Daoy (cell line): ENCODE measurements at places on chromosomes 5 and 9. TPM values are rescaled to one million over a fixed set of nuclear protein-coding genes. Genes with fewer than 3 reads are reported as not detected.
A peak's percentile ranks its signal among the peaks of the same experiment; 100 is the strongest.

GRCh38 chr9:88536951-88537760, 2.2 kb downstream of the NXNL2 start:
- DNase-seq, result no peak

DNA sequence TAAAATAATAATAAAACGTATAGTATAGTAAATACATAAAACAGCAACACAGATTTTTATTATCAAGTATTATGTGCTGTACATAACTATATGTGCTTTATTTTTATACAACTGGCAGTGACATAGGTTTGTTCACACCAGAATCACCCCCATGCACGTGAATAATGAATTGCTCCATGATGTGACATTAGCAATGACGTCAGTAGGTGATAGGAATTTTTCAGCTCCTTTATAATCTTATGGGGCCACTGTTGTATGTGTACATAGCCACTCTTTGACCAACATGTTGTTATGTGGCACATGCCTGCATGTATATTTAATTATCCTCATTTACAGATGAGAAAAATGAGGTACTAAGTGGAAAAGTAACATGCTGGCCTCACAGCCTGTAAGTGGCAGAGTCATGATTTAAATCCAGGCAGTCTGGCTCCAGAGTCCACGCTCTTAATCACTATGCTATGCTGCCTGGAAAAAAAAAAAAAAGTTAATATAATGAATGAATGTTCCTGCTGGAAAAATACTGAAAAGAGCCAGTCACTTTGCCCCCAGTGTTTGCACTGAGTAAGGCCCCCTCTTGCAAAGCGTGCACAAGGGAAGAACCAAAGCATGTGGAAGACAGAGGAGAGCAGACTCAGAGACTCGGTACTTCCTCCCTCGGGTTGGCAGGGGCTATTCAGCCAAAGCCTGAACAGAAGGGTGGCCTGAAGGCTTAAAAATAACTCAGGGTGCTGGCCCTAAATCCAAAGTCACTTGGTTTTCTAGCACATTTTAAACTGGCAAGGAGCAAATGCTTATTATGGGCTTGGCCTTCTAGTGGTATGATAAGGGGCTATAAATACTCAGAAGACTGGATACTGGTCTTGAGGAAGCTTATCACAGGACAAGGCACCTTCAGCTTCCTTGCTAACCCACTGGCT, 206.8 kb downstream of the GLIS3 start:
- no peak for DNase-seq

GRCh38 chr5:159034083-159034824, 65.5 kb downstream of the EBF1 start:
- DNase-seq, result peak; percentile 51

DNA sequence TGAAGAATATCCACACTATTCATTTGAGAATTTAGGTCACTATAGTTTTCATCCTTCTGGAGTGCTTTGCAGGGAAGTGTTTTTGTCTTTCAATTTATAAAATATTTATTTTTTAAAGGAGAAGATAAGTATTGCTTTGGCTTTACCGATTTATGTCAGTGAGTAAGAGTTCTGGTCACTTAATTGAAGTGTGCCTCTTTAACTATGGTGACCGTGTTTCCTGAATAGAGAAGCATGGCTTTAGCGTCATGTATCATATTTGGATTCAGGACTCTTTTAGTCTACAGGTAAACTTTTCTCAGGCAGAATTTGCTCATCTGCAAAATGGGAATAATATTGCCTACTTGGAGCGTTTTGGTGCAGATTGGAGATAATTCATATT, 902 bp downstream of the BDP1 start:
- no peak for DNase-seq

DNA sequence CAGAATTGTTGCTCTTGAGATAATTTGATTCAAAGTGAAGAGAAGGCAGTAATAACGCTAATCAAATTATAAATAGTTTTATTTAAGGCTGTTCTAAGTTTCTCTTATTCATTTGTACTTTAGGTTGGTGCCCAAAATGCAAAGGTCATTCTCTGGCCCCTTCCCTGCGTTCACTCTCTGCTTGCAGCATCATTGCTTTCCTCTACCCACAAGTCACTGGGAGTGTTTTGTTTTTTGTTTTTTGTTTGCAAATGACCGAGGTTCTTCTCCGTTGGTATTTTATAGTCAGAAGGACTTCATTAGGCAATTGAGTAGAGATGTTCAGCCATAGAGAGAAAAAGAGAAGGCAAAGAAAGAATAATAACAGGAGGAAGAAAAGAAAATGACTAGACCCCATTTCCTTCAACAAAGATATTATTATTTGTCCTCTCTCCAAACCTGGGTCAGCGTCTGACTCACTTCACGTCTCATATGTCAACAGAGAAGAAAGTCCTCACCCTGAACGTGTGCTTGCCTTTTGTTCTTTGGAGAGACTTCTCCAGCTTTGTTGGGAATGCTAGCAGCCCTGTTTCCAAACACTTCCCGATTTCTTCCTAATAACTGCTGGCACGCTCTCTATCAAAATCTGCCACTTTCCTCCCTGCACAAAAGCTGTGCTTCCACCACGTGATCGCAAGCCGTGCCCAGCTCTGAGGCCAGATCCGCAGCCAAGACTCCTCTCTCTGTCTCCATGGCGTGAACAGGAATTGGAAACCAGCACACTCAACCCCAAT, 119.8 kb downstream of the EBF1 start:
- DNase-seq, result peak; percentile 64

- DNase-seq, result no peak
Observed at GRCh38 chr9:36214571-36214970, 23.9 kb downstream of the CLTA start.

- DNase-seq, result no peak
Observed at GRCh38 chr5:133321833-133322420, 270.1 kb downstream of the HSPA4 start.

DNA sequence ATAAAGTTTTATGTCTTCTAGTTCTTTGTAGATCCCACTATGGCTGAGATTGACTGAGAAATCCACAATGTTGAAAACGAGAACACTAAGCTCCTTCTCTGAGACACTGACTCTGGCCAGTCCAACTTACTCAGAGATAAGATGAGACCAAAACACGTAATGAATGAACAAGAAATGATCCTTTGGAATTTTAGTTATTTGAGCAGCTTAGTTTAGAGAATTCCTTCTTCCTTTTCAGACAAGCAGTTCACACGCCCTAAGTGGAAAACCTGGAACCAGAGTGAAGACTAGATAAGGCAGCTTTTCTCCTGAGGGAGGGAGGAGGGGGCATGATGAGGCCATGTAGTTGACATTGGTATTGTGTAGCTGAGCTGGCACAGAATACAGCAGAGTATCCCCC, 139.6 kb downstream of the GABRB2 start:
- no peak for DNase-seq

- no peak for DNase-seq
Observed at GRCh38 chr5:127421471-127421870, 96.0 kb upstream of the PRRC1 start.

DNA sequence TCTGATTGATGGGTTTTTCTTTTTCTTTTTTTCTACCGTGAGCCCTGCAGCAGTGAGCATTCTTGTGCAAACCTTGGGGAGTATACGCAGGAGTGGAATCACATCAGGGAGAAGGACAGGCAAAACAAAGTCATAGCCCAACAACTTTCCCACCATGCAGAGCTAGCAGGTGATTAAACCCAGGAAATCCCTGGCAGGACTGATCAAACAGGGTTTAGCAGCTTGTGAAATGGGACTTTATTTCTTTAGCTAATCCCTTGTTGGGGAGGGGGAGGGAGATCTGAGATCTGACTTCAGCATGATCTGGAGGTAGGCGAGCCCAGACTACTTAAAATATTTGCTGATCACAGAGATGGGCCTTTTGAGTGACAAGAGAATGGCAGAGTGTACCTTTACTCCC, 162.0 kb upstream of the GLRA1 start:
- DNase-seq, result no peak

DNA sequence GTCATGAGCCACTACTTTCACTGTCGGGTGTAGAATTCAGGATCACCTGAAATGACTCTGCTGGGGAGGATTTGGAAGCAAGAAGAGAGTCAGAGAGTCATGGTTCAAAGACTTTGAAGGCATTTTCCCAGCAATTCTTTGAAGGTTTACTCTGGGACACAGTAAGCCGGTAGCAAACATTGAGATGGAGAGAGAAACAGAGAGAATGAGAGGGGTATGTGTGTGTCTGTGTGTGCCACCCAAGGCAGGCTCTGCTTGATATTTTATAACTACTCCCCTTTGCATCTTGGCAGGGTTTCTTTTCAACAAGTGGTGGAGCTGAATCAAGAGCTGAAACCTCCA, 89.8 kb downstream of the ANKRD55 start:
- DNase-seq, result no peak

DNA sequence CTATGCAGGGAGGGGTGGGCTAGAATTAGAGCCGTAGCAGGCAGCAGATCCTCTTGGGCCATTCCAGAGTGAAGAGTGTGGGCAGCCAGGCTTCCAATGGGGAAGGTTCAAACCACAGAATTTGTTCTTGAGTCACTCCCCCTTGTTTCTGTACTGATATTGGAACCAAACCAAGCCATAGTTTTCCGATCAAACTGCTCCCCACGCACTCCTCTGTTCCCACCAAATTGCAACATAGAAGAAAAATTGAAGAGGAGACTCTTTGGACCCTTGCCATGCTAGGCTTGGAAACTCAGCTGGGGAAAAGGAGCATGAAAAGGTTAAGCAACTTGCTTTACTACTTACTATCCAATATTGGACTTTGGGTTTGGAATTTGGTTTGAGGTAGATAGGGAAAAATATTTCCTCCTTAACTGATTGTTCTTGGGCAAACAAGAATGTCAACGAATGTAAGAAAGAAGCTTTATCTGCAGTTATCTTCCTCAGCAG, 165.8 kb upstream of the NR3C1 start:
- no peak for DNase-seq

- no peak for DNase-seq
Observed at GRCh38 chr5:131659841-131660240, 24.8 kb upstream of the RAPGEF6 start.

GRCh38 chr9:94611638-94612068, 18.0 kb upstream of the FBP2 start:
- DNase-seq, result no peak

- no peak for DNase-seq
Observed at GRCh38 chr5:81703840-81704239, 47.1 kb downstream of the SSBP2 start.

GRCh38 chr5:10786835-10787234, 25.8 kb upstream of the DAP start:
- DNase-seq, result no peak

DNA sequence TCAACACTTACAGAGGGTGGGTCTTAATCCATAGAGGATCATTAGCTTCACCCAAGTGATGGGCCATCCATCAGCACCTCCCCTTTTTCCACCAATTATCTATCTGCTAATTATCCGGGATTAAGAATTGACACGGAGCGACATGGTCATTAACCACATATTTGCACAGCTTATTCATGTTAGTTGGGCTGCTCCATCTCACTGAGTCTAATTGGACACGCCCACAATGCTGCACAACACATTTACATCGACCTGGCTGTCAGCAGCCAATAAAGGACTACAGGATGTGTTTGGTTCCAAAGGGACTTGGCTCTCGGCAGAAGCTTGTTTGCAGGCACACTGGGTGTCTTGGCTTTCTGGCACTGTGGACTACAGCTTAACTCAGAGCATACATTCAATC, 21.6 kb downstream of the FOXE1 start:
- DNase-seq, result no peak

DNA sequence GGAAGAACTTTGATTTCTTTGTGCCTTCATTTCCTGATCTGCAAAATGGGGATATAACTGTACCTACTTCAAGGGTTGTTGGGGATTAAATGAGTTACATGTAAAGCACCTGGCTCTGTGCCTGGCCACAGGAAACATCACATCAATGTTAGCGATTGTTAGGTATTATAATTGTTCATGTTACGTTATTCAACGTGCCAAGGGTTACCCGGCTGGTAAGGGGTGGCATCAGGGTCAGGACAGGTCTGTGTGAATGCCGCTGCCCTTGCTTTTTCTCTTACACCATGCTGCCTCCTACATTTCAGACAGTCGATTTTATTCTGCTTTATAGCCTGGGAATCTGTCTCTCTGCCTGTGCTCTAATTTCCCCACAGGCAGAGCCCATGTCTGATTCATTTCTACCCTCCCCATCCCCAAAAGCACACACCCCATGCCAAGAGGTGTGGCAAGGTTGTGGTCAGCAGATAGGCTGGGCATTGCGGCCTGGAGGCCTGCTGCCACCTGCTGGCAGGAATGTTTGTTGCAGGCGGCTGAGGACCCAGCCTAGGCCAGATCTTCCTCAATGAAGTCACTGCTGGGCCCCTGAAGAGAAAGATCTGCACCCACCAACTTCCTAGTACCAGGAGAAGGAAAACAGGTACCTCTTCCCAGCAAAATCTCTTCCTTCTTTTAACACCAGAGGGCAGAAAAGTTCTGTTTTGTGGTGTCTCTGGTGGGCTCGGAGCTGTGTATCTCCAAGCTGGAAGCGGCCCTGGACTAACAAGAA, 5.3 kb downstream of the ANKS6 start:
- DNase-seq, result peak; percentile 98

DNA sequence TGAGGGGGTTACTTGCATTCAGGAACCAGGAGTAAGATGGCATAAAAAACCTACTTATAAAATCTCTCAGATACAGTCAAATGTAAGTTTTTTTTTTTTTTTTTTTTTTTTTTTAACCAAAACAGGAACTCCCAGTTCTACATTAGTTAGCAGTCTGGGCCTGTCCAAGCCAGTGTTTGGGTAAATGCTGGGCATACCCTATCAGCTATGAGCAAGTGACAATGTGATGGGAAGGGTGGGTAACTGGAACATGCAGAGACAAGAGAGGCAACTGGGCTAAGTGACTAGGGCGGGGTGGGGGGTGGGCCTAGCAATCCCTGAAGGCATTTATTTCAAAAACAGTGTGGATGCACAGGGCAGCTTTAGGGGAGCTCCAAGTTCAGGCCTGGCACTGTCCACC, 2.3 kb downstream of the NMRK1 start:
- DNase-seq, result no peak

DNA sequence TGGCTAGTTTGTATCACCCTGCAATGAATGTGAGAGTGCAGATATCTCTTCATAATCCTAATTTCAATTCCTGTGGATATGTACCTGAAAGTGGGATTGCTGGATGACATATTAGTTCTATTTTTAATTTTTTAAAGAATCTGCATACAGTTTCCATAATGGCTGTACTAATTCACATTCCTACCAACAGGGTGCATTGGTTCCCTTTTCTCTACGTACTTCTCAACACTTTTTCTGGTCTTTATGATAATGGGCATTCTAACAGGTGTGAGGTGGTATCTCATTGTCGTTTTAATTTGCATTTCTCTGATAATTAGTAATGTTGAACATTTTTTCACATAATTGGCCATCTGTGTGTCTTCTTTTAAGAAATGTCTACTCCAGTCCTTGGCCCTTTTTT, 927.5 kb downstream of the DTWD2 start:
- DNase-seq, result no peak

GRCh38 chr9:106879439-106879882, 16.5 kb downstream of the ZNF462 start:
- no peak for DNase-seq

RASEF gene
- total RNA-seq, result 7.4 and 9.2 TPM in 2 replicates

ACOT12 gene
- not detected in 2 replicates for total RNA-seq

PTGR1 gene
- total RNA-seq, result 166 and 176 TPM in 2 replicates

PLAC8L1 gene
- total RNA-seq, result 0.83 and 0.91 TPM in 2 replicates

ASPN gene
- total RNA-seq, result not detected in 2 replicates

FAXDC2 gene
- 0.12 and 0.46 TPM in 2 replicates for total RNA-seq

ZNF608 gene
- 19.1 and 21.7 TPM in 2 replicates for total RNA-seq

ANKRD20A1 gene
- total RNA-seq, result 0.15 and 1.3 TPM in 2 replicates
